ENCODE measurements at places on chromosomes 6 and 20.
A peak's percentile ranks its signal among the peaks of the same experiment; 100 is the strongest.

DNA sequence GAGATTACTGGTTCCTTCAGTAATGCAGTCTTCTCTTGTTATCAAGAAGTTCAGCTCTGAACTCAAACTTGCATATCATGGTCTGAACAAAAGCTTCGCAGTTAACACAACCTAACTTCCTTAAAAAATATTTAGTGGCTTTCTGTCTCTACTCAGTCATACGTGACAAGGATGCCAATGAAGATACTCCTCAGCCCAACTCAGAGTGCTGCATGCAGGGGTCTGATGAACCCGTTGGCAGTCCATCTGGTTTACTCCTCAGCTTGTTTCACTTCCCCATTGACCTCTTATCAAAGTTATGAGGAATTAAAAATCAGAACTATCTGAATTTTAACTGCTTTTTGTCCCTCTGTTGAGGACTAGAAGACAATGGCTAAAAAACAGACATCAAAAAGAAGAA, 56.6 kb upstream of the RIN2 start:
- DNase-seq = no peak

- no peak for DNase-seq
These were observed 63.5 kb downstream of the LRFN2 start for GRCh38 chr6:40523505-40524172.

GRCh38 chr6:131258816-131259476, 123.7 kb downstream of the AKAP7 start:
- no peak for DNase-seq

- no peak for DNase-seq
These were observed 1.5 kb upstream of the EBF4 start for GRCh38 chr20:2691127-2691526.

DNA sequence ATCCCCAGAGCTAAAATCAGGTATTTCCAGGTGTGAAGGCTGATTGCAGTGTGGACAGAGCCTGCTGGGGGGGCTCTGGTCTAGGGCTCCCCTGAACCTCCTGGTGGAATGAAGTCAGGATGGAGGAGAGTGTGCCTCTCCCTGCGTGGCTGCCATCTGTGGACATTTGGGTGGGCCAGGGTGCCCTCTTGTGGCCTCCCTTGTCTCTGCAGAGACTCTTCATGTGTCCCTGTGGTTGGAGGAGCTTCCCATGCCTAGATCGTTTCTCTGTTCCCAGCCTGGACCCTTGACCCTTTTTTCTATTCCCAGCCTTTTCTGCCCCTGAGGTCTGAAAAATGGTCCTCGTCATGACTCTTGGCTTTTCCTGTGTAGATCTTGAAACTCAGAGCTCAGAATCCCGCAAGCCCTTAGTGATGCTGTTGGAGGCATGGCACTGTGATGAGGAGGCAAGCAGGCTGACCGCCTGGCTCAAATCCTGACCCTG, 9.9 kb upstream of the PSMF1 start:
- peak; percentile 19 for DNase-seq

DNA sequence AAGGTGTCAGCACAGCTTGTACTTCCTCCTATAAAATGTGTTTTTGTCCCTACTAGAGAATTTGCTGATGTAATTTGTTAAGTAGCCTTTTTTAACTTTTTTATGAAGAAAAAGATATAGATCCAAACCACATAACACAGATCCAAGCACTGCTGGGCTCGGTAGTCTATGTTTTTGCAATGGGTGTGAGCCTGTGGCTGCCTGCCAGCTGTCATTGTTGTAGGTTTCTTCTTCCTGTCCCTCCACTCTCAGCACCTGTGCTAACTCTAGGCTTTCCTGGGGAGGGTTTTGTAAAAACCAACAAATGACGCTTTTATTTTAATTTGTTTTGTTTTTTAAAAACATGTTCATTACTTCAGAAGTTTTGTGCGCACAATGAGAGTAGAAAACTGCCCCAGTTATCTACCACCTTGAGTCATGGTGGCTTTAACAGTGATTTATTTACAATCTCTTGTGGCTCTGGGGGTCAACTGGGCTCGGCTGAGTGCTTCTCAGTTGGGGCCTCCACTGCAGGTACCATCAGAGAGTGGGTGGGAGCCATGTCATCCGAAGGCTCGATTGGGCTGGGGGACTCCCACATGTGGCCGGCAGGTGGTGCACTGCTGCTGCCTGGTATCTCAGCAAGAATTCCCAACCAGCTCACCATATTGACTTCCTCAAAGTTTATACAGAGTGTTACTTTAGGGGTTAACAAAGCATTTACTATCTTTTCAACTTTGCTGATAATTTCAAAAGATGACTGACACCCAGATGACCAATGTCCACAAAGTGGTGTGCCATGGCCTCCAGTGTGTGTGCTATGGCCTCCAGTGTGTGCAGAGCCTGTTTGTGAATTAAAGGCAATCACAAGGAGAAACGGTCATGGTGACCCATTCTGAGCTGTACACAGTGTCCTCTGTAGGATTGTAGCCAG, 3.0 kb upstream of the CCR6 start:
- DNase-seq = no peak

GRCh38 chr20:51811514-51812128, 9.3 kb upstream of the SALL4 start:
- no peak for DNase-seq

GRCh38 chr20:37457921-37458320, 63.1 kb upstream of the NNAT start:
- DNase-seq = no peak

DNA sequence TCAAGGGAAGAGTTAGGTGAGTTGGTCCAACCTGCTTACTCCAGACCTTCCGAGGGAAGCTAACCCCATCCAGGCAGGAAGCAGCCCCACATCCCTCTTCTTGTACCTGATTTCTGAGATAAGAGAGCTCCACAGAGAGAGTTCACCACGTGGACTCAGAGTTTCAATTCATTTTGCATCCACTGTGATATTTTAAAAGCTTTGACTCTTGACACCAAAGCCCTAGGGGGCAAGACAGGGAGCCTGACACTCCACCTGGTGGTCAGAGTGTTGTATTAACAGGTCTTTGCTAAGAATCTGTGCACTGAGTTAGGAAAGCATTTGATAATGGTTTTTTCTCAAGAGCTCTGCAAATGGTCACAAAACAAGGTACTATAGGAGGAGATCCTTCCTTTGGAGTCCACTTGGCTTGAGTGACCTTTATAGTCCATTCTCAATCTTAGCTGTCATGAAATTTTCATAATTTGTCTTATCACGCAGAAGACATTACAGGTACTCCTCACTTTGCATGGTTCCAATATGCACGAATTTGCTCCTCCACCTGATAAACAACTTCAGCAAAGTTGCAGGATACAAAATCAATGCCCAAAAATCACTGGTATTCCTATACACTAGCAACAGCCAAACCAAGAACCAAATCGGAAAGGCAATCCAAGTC, 56.2 kb upstream of the RIPOR2 start:
- DNase-seq = peak; percentile 50

GRCh38 chr6:116996842-116997241, 119.8 kb downstream of the RFX6 start:
- DNase-seq = no peak

DNA sequence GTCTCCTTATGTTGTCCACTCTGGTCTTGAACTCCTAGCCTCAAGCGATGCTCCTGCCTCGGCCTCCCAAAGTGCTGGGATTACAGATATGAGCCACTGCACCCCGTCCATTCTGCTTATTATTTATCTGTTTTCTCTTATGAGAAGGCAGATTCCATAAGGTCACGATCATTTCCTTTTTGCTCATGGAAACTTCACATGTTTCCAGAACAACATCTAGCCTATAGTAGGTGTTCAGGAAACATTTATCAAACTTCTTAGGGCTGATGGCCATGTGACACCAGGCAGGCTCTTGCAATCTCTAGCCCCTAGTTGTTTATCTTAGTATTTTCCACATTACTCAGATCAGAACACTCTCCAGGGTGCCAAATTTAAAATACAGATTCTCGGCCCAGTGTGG, 61.2 kb downstream of the ZFP64 start:
- DNase-seq = no peak

DNA sequence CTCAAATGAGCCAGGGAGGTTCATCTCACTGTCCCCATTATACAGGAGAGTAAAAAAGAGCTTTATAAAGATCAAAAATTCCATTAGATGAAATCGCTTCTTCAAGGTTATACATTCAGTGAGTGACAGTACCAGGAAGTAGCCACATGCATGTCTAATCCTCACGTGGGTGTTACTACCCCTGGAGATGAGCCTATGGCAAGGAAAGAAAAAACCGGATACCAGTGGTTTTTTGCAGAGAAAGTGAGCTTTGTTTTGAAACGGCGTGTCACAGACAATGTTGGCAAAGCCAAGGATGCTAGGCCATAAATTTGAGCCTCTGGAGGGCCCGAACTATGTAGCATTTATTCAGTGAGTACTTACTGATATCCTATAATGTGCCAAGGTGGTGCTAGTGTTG, 215.0 kb upstream of the RIN2 start:
- no peak for DNase-seq

- DNase-seq = no peak
These were observed 1299.4 kb upstream of the MAP3K7 start for GRCh38 chr6:91886183-91886795.

GRCh38 chr20:38197217-38197616, 32.1 kb upstream of the TGM2 start:
- no peak for DNase-seq

GRCh38 chr6:34638834-34639736, 57.5 kb downstream of the ILRUN start:
- no peak for DNase-seq

GRCh38 chr20:49915118-49915379, 280 bp downstream of the SPATA2 start:
- no peak for DNase-seq

DNA sequence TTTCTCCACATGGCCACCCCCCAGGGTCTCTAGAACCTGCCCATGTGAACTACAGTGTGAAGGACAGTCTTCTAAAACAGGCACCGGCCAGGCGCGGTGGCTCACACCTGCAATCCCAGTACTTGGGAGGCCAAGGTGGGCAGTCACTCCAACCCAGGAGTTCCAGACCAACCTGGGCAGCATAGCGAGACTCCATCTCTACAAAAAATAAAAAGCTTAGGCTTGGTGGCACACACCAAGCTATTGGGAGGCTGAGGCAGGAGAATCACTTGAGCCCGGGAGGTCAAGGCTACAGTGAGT, 13.7 kb downstream of the ACSS1 start:
- DNase-seq = no peak

GRCh38 chr6:119343167-119343566, 6.4 kb downstream of the MAN1A1 start:
- DNase-seq = no peak

DNA sequence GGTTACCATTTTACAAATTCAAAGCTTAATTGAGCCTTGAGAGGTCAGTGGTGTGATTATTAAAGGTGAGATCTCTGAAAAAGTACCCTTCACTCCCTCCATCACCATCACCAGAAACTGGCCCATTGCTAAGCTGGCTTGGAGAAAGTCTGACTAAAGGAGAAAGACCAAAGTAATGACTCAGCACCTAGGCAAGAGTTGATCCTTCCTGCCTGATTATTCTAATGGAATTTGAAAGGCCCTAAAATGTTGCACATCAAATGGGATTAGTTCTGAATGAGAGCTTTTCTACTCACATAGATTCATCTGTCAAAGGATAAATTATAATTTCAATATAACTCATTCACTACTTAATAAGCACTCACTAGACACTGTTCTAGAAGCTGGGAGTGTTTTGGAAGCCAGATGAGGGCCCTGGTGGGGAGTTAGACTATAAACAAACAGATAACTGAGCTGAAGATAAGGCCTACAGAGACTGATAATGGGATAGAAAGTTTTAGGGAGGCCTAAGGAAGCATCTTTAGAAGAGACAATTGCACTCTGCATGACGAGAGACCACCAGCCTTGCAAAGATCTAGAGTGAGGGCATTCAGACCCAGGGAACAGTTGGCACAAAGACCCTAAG, 366.7 kb downstream of the SYNE1 start:
- DNase-seq = no peak

DNA sequence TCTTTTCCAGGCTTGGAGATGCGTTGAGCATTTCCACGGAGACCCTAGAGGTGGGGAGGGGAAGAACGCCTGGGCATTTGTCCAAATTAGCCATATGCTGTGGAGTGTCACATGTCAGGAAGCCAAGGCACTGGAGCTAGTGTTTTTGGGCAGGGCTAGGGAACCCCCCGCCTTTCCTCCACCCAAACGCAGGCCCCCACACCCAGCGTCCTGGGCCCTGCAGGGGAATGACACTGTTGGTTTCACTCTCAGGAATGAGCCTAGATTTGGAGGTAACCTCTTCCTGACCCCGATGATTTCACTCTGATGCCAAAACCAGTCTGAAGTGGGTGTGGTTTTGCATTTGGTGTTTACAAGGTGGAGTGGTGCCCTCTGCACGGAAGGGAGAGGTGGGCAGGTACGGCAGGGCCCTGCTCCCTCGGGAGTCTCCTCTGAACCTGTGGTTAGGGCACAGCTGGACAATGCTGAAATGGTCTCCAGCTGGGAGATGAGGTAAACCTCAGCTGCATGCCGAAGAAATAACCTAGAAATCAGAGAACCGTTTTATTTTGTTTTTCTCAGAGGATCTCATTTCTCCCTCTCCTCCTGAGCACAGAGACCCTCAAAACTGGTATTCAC, 29.5 kb downstream of the MTHFD1L start:
- peak; percentile 45 for DNase-seq

DNA sequence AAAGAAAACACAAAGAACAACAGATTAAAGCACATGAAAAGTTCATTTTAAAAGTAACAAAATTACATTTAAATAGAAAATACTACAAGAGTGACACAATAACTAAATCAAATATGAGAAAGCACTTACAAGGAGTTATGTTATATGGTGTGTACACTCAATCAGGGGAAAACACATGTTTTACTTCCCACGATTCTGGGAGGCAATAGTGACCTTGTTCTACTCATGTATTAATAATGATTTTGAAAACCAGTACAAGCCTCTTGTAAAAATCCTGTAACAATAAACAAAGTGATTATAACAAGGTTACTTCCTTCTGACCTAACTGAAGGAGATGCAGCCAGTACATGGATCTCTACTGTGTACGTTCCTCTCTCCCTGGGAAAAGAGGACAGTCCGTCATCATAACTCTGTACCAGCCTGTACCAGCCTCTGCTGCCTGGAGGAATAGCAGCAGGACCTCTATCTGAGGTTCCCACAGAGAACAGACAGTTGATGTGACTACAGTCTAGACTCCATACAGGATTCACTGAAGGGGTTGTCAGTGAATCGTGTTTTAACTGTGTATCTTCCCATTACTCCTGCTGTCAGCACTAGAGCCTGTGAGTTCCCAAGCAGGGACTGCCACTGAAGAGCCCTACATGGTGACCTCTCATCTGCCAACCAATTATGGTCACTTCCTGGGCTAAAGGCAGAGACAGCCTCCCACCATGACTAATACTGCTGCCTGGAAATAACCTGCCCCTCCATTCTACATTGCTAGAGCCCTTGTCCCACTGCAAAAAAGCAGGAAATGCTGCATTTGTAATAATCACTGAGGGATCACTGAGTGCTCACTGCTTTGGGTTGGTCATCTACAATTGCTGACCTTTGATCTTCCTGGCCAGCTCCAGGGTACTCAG, 149.7 kb downstream of the KIF16B start:
- DNase-seq = no peak

DNA sequence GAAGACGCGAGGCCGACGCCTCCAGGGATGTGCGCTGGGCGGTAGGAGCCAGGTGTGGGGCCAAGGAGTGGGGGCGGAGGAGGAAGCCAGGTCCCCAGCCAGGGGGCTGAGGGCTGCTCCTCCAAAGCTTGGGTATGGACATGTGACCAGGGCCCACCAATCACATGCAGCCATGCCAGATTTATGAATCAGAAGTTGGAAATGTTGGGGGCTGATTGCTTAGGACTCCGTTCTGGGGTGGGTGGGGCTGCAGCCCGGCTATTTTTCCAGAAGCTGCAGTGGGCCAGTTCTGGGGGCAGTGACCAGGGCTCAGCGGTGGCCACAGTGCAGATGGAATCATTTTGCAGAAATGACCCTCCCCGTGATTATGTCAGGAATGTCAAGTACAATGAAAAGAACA, 96.0 kb downstream of the CEBPB start:
- peak; percentile 83 for DNase-seq

GRCh38 chr20:20955892-20956291, 150.3 kb downstream of the LINC00237 start:
- no peak for DNase-seq

Data from umbilical cord (tissue), 2 donors.